ENCODE measurements at places on chromosomes 16 and 17.

GRCh38 chr17:72822358-72823023 lies 270.0 kb downstream of the SLC39A11 start:
- no peak for DNase-seq

GRCh38 chr17:81020767-81021497 lies 14.0 kb upstream of the BAIAP2 start:
- DNase-seq, result no peak

DNA sequence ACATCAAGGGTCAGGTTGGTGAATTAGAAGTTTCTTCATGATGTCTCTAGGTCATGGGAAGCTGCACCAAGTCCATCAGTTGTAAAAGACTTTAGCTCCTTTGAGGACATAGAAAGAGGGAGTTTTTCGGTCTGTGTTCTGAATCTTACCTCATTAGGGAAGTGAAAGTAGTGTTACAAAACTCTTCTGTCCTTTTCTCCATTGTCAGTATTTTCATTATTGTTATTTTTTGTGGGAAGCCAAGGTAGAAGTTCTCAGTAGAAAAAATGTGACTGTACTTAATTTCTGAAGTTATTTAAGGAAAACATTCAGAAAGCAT lies 24.2 kb downstream of the MAP3K3 start:
- no peak for DNase-seq

DNA sequence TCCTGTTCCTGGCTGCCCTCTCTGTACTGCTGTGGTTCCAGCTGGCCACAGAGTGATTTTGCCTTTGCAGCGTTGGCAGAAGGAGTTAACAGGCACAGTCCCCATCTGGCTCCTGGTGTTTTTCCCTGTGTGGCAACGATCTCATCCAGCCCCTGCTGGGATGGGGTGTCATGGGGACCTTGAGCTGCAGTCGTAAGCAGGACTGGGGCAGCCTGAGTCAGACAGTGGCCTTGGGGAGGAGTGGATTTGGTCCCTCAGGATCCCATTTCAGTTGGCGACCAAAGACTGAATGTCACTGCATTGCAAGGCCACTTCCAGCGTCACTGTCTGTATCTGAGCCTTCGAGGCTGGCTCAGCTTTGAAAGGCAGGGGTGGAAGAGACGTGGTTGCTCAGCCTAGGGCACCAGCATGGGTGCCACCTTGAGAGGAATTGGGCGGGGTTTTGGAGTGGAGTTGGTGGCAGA lies 11.9 kb downstream of the TMEM94 start:
- DNase-seq, result no peak

DNA sequence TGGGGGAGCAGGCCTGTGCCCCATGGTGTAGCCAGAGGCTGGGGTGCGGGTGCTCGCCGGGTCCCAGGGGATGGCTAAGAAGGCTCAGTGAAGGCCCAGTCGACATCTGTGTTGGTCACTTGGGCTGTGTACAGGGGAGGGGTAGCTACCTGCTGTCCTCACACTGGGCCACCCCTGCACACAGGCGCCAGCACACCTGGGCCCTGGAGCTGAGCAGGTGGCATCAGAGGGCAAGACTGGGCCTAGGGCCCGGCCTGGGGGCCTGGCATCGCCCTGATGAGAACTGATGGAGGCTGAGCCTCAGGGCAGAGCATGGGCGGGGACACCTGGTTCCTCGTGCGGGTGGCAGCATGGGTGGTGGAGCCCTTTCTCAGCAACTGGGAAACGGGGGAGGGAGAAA lies 870 bp upstream of the CTRB2 start:
- no peak for DNase-seq

DNA sequence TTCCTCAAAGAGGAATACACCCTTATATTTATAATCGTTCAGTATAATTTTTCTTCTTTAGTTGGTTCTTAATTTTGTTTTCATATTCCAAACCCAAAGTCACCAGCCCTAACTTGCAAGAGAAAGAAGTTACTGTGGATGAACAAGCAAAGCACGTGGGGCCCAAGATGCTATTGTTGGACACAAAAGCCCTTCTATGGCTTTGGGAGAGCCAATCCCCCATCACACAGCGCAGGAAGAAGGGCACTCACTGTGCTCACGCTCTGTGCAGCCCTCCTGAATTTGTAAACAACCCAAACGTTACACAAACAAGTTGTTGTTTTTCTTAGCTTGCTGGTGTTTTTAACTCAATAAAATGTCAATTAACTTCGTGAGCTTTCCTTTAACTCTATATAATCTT lies 22.5 kb downstream of the SPPL2C start:
- no peak for DNase-seq

DNA sequence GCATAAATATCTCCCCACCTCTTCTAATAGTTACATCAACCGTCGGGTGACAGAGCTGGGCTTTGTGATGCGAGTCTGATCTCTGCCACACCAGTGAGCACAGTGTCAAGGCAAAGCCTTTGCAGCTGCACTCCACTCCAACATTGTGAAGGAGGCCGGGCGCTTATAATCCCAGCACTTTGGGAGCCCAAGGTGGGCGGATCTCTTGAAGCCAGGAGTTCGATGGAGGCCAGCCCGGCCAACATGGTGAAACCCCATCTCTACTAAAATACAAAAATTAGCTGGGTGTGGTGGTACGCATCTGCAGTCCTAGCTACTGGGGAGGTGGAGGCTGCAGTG lies 18.9 kb downstream of the CYB5D2 start:
- DNase-seq, result no peak

GRCh38 chr17:8960325-8961140 lies 5.0 kb downstream of the PIK3R5 start:
- no peak for DNase-seq

DNA sequence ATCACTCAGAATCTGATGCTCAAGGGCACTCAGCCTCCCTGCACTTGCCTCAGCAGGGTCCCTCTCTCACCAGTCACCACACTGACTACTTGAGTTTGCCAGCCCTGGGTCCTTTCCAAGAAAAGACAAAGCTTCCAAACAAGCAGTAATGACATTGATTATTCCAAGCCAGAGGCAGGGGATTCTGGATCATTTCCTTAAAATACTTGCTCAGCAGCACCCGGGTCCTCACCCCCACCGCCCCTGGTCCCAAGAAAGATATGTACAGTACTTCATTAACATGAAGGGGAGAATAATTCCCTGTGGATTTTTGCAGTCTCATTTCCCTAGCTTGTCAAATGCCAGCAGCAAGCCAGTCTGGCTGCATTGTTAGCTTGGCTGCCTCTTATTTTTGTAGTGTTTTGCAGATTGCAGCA lies 83.2 kb upstream of the GNAO1 start:
- DNase-seq, result no peak

GRCh38 chr17:72976971-72977770 lies 115.3 kb downstream of the SLC39A11 start:
- no peak for DNase-seq

DNA sequence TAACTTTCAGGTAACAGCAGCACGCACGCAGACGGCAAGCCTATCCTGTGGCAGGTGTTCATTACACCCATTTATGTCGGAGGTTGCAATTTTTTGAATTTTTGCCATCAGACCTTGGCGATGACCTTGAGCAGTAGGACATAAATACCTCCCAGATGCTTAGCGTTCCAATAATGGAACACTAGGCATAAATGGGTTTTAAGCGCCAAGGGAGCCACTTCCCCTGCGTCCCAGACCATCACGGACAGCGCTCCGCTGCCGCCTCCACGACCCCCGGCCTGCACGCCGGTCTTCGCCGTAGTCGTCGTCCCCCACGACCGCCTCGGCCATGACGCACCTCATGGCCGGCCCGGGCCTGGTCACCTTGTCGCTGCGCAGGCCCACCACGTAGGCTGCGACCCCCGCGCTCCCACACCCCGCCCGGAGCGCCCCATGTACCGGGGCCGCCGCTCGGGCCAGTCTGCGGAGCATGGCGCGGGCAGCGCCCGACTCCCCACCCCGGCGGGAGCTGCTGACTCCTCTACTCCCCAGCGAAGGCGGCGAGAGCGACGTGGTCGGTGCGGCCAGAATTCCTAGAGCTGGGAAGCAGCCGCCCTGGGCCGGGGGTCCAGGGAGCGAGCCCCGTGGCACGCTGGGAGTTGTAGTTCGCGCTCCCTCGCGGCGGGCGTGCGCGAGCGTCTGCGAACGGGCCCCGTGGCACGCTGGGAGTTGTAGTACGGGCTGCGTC lies 22.7 kb downstream of the TMEM235 start:
- peak; percentile 78 for DNase-seq
